ENCODE measurements at places on chromosomes 2 and 18.

DNA sequence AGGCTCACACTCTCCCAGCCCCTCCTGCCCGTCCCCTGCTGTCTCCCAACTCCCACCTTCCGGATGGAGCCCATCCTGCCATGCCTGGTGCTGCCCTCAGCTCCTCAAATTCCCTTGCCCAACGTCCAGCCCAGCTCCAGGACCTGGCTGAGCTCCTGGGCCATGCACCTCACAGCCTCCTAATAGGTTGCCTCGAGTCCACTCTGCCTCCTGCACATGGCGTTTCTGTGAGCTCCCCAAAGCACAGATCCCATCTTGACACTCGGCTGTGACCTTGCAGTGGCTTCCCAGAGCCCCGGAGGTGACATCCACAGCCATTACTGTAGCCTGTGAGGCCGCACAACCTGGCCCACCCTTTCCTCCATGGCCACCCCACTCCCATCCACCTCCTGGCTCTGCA, 191.9 kb upstream of the SALL3 start:
- no peak for DNase-seq

- DNase-seq, result no peak
These were observed 420.3 kb upstream of the MMADHC start for GRCh38 chr2:150007815-150008430.

- DNase-seq, result no peak
These were observed 75.3 kb upstream of the NPAS2 start for GRCh38 chr2:100744589-100744988.

GRCh38 chr2:12934146-12934756, 217.5 kb downstream of the TRIB2 start:
- DNase-seq, result no peak

- DNase-seq, result no peak
These were observed 1088.9 kb upstream of the PIK3C3 start for GRCh38 chr18:40866013-40866645.

- no peak for DNase-seq
These were observed 85.8 kb upstream of the NDUFV2 start for GRCh38 chr18:9016633-9017166.

- no peak for DNase-seq
These were observed 30.1 kb downstream of the CNGA3 start for GRCh38 chr2:98376301-98376910.

DNA sequence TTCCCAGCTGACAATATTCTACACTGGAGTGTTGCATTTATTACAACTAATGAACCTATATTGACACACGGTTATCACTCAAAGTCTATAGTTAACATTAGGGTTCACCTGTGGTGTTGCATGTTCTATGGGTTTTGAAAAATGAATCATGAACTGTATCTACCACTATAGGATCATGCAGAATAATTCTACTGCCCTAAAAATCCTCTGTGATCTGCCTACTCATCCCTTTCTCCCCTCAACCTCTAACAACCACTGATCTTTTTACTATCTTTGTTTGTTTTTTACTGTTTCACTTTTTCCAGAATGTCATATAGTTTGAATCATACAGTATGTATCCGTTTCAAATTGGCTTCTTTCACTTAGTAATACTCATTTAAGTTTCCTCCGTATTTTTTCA, 47.6 kb upstream of the TCF7L1 start:
- DNase-seq, result no peak

GRCh38 chr2:63665846-63666475, 77.2 kb downstream of the MDH1 start:
- no peak for DNase-seq

GRCh38 chr2:109439986-109440385, 173.8 kb downstream of the SEPTIN10 start:
- no peak for DNase-seq

DNA sequence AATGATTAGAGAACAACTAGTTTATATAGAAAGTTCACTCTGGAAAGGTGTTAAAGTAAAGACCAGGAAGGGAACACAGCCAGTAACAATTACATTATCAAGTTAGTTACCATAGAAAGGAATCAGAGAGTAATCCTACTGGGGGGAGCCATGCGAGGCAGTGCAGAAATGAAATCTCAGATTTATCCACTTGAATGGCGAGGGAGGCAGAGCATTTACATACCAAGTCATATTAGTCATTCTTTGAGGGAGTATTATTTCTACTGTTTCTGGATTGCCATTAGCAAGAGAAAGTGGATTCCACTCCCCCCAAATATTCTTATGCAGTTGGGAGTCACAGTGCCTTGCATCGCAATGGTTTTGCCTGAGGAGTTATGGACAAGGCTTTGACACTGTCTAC, 472.7 kb upstream of the TRIB2 start:
- no peak for DNase-seq

DNA sequence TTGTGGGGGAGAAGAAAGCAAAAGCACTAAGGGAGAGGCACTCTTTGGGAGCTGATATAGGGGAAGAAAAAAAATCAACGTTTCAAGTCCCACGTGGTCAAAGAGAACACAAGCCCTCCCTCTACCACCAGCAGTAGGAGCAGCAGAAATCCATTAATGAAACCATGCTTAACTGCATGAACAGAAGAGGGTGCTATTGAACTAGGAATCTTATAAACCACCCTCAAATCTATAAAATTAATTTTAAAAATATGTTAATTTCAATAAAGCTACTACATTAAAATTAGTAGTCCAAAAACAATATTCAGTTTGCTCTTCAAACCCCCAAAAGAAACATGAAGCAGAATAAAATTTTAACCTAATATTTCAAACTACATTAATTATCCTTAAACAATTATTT, 147.8 kb downstream of the TMEM18 start:
- DNase-seq, result no peak

DNA sequence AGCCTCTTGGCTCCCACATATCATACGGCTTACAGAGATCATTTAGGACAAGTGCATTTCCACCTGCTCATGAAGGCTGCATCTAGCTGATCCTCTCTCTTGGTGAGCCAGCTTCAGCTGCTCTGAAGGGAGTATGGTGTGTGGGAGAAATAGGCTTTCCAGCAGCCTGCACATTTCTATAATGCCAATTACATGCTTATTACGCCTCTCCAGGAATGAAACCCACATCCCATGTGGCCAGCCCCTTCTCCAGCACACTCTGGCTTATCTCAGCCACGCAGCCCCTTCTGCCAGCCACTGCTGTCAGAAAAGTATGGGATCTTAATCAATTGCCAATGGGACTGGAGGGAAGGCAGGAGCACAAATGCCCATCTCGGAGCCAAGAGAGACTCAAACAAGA, 117.5 kb downstream of the GALNT14 start:
- no peak for DNase-seq

- no peak for DNase-seq
These were observed 270.4 kb upstream of the CCDC68 start for GRCh38 chr18:55229682-55230081.

GRCh38 chr18:3468066-3468705, 18.2 kb downstream of the TGIF1 start:
- DNase-seq, result no peak

GRCh38 chr2:241598487-241598886, 38.5 kb downstream of the THAP4 start:
- DNase-seq, result no peak

DNA sequence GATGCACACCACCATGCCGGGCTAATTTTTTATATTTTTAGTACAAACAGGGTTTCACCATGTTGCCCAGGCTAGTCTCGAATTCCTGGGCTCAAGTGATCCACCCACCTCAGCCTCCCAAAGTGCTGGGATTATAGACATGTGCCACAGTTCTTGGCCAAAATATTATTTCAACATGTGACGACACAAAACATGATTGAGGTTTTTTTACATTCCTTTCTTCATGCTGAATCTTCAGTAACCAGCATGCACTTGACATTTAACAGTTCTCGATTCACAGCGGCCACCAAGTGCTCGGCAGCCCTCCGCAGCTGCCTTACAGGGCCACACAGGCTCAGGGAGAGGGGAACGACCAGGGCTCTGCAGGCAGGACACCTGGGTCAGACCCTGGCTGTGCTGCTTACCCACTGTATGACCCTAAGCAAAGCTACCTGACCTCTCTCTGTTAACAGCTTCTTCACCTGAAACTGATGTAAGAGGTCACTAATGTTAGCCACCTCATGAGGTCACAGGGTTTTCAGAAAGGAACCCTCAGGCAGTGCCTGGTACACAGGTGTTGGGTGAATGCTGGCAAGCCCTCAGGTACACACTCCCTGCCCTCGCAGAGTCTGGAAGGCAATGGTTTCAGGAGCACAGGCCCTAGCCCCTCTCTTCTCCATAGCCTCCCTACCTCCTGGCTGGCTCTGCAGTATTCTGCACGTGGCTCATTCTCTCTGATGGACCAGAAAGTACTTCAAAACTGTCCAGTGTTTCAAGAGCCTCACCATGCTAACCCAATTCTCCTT, 25.7 kb downstream of the TUBB6 start:
- no peak for DNase-seq

- DNase-seq, result no peak
These were observed 1302.3 kb upstream of the CHAC2 start for GRCh38 chr2:52465287-52465686.

DNA sequence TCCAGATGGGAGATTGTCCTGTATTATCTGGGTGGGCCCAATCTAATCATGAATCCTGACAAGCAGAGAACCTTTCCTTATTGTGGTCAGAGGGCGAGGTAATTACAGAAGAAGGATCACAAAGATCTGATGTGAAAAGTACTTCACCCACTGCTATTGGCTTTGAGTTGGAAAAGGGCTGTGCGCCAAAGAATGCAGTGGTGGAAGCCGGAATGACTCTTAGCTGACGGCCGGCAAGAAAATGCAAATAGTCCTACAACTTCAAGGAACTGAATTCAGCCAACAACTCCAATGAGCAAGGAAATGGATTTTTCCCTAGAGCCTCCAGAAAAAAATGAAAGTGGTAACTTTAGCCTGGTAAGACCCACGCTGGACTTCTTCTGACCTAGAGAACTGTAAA, 67.3 kb downstream of the CTNNA2 start:
- no peak for DNase-seq

DNA sequence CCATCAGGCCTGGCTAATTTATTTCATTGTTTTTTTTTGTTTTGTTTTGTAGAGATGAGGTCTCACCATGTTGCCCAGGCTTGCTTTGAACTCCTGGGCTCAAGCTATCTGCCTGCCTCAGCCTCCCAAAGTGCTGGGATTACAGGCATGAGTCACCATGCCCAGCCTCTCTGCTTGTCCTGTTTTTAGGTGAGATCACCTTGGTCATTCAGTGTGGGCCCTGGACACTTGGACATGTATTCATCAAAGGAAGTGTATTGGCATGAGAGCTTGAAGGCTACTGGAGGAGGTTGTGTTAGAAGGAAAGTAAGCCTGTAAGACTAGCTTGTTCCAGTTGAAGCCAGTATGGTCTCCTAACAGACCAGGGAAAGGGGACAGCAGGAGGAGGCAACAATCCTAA, 229.2 kb upstream of the RGPD4 start:
- no peak for DNase-seq

GRCh38 chr2:109500910-109501309, 112.9 kb downstream of the SEPTIN10 start:
- no peak for DNase-seq
